Activated naive CD4-positive, alpha-beta T cell treated with Interleukin-2 at 50 U/mL for 16 hours (primary cell): ENCODE measurements at places on chromosomes 7 and 10.

DNA sequence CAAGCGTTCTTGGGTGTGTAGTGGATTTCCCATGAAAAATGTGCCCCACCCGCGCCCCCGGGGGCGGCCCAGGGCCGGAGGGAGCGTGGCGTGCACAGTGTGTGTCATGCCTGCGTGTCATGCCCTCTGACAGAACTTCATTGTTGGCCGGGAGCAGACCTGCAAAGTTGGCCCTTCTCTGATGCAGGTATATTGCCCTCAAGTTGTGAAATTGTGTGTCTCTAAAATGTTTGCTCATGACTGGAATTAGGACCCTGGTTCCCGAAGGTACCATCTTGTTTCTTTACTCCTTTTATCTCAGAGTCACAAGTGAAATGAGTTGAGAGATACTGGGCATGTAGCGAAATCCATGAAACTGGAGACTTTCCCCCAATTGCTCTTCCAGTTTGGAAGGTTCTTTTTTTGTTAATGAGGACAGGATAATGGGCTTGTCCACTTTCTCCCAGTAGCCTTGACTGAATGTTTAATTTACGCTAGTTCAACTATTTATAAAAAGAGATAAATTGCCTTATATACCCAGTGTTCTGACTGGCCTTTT, 26.2 kb downstream of the ADK start:
- peak; percentile 63 for DNase-seq

DNA sequence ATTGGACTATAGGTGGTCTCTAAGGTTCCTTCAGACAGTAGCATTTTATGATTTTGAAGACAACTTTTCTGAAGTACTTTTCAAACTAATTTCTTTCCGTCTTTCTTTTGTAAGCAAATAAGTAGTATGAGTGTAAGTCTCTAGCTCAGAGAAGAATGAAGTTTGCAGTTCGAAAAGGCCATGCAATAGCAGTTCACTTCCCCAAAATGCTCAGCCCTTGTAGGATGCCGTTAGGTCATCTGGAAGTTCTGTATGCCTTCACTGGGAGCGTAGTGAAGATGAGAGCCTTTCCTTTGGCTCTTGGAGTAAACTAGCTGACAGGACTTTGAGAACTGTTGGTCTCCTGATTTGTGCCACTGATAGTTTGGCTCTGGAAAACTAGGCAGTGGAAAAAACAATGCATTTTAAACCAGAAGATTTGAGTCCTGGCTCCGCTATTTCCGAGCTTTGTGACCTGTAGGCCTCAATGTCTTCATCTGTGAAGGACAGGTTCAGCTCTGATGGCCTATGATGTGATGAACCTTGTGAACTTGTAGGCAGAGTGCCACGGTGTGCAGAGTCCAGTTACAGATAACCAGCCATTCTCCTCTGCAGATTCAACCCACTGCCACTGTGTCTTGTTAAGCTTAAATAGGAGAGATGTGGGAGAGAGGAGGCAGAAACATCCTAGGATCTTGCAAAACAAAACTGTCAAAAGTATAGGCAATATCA, 18.8 kb downstream of the SGPL1 start:
- no peak for DNase-seq

DNA sequence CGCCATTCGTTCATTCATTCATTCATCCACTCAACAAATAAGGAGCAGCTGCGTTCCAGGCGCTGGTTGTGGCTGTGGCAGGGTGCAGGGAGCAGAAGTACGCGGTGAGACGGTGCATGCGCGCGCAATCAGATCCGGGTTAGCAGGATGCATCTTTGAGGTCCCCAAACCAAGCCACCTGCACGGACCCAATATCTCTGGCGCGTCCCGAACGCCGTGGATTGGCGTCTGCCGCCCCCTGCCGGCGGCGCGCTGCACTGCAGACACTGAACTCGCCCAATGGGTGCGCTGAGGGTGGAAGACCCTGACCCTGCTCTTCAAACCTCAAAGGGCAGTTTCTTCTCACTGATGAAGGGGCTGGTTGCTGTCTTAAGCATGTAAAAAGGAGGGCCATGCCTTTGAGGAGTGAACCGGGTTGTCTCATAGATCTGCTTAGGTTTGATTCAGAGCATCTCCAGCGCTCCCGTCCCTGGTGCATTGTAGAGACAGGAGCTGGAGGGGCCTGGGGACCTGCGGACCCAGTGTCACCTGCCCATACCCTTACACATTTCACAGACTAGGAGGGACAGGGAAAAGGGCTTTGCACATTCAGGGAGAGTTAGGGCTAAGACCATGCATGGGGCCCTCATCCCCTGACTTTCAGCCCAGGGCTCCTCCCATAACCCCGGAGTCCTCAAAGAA, 102.5 kb downstream of the RAMP3 start:
- DNase-seq = peak; percentile 75

DNA sequence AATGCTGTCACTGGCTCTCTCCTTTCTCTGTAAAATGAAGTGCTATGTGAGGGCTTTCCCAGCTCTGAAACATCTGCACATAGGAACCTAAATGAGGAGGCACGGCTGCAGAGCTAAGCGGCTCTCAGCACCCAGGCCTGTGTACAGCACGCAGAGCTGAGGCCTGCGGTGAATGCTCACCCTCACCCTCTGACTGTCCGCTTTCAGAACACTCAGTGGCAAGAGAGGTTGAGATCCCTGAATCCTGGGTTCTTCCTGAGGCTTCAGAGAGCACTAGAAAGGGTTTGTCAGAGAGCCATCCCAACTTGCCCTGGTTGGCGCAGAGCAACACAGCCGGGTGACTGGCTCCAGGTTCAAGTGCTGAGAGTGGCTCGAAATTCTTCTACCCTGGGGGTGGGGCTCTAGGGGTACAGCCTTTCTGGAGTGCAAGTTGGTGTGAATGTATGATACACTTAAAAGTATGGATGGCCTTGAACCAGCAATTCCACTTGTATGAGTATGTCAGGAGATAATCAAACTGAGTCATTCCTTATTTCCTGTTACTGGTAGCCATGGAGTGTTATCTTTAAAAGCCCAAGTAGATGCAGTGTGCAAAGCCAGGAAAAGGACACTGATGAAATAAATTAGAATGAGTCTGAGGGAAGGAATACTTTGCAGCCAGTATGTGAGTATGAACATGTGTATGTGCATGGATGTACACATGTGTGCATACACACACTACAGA, 1.7 kb upstream of the CCDC201 start:
- DNase-seq = no peak

DNA sequence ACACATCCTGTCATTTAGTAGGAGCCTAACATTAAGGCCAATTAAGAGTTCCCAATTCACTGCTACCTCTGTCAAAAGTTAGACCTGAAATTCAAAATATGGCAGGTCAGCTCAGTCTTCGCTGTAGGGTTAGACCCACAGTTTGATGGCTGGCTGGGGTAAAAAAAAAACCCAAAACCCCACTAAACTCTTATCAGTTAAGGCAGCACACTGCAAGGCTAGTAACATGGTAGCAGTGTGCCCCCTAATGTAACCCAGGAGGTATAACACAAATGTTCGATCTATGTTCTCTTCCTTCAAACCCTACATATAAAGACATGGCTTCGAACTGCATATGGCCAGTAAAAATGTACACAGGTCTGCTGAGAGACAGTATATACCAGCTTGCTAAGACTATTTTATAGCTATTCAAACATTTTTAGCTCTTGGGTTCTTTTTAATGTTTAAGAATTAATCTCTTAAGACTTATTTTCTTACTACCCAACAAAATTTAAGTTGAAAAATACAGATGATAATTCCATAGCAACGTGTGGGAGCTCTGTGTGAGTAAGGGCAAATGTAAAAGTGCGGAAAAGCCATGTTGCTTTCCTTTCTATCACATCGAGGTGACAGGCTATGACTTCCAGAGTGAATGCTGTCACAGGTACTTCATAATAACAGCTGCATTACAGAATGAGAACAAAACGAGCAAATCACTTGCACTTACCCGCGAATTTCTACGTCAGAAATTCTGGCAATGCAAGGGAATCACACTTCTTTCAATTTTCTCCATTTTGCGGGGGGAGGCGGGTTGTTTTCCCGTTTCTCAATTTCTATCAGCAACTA, 168.4 kb upstream of the IMMP2L start:
- no peak for DNase-seq

GRCh38 chr7:460374-461116, 59.1 kb downstream of the PDGFA start:
- no peak for DNase-seq

DNA sequence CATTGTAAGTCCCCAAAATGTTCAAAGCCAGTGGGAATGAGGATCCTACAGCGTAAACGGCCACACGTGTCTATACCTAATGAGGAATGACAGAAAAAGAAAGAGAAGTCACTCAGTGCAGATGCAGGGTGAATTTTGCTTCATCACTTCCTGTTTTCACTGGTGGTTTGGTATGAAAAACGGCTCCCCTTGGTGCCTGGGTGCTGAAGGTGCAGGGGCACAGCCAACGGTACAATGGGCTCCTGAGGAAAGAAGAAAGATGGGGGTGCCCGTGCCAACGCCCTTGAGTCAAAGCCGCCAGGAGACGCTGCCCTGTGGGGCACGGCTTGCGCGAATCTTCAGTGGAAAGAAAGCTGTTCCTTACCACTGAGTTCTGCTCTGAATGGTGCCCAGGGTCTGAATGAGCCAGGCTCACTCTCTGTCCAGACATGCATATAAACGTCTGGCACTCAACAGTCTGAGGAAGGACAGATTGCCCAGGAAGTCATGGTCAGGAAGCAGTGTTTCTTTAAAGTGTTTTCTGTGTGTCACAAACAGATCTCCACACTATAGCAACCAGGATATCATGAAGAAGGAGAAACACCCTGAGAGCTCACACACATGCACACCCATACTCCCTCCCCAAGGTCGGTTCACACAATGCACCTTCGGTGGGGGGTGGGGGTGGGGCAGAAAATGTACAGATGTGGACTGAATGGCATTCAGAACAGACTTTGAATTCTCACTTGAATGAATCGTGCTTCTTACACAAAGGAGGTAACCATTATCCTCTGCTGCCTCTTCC, 105.8 kb downstream of the ELMO1 start:
- DNase-seq = peak; percentile 77

GRCh38 chr7:84073186-84073875, 121.3 kb downstream of the SEMA3A start:
- no peak for DNase-seq

- no peak for DNase-seq
Observed at GRCh38 chr7:28581351-28581750, 169.0 kb downstream of the CREB5 start.

DNA sequence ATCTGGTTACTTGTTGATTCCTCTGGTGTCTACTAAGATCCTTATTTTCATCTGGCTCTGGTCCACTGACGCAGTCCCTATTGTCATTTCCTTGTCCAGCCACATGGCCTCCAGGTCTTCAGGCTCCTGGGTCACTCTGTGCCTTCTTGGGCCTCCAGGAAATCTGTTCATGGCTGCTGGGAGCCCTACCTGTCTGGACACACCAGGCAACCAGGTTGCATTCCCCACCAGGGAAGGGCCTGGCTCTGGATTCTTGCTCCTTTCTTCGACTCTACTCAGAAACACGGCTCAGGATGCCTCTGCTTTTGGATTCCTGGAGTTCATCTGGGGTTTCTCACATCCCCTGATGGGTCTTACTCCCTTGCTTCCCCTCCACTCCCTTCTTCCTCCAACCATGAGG, 8.0 kb upstream of the PPIF start:
- no peak for DNase-seq

DNA sequence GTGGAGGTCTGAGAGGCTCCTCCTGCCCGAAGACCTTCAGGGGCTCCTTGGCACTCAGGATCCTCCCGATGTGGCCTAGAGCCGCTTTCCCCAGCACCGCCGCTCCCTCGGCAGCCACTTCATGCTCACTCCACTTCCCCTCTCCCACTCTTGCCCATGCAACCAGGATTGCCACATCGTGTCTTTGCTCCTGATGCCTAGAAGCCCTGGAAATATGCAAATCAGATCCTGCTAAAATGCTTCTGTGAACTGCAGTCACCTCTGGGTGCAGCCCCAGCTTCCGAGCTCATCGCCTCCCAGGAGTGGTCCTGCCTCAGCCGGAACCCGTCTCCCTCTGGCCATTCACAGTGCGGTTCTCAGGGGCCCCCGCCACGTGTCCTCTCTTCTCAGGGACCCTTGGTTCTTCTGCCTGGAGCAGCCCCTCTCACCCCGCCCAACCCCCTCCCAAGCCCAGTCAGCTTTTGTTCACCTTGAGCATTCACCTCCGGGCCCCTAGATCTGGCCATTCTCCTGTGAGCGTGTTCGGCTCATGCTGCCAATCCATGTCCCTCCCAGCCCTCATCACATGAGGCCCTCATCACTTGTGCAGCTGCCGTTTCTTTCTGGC, 175.5 kb downstream of the ADARB2 start:
- DNase-seq = no peak
